CD4-positive, alpha-beta T cell treated with Interferon alpha-2 for 1 hour (primary cell): ENCODE measurements at places on chromosomes 12 and 14.

DNA sequence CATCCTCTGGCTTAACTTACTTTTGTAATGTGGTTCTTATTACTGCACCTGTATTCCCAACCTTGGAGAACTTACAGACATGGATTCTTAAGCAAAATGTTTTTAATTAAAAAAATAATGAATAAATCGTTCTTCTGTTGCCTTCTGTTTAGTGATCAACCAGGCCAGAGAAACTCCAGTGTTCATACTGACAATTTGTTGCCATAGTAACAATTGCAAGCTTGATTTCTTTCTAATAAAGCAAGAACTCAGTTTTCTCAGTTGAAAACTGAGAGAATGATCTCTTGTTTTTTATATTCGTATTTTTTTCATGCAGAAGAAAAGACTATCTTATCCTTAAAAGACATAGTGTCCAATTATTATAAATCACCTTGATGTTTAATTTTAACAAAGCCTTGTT lies 106.5 kb upstream of the LMNTD1 start:
- DNase-seq, result no peak

DNA sequence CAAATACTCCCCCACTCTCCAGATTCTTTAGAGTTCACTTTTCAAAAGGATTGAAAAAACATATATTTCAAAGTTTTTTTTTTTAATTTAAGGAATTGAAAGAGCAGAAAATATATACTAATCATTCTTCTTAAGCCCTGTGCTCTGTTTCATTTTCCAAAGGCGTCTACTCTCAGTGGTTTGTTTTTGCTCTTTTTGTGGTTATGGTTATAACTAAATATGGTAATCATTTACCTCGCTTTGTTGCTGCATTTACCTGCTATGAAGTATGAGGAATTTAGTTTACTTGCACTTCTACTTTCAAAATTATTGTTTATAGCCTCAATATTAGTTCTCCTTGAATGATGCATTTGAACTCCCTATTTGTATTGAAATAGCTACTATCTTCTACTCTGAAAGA lies 55.9 kb upstream of the LRRK2 start:
- DNase-seq, result no peak

- DNase-seq, result peak; percentile 41
Measured at GRCh38 chr14:92513966-92514843, 624 bp downstream of the RIN3 start.

GRCh38 chr14:22850944-22851764 lies 14.8 kb downstream of the MMP14 start:
- DNase-seq, result no peak

GRCh38 chr12:80622271-80622670 lies 85.2 kb upstream of the MYF6 start:
- DNase-seq, result no peak

GRCh38 chr12:24881227-24881626 lies 67.7 kb downstream of the BCAT1 start:
- DNase-seq, result no peak

DNA sequence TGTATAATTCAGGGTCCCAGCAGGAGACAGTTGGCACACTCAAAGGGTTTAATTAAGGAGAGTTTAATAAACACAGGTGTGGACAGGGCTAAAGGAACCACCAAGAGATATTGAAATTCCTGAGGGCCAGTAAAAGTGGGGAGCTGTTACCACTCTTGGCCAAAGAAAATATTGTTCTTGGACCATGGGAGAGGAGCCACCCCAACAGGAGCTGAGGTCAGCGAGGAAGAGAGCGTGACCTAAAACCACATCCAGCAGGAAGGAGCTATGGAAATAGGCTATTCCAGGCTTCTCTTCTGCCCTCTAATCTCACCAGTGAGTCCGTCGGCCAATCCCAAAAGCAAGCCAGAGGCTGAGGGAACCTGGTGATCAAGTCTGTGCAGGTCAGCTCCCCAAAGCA lies 390.8 kb downstream of the MED13L start:
- no peak for DNase-seq
